GM23248 (cell line): ENCODE measurements at places on chromosomes 13 and 19. TPM values are rescaled to one million over a fixed set of nuclear protein-coding genes. Genes with fewer than 3 reads are reported as not detected.

- no peak for DNase-seq
Observed at GRCh38 chr19:44907613-44908012, 2.0 kb downstream of the APOE start.

Gene PLVAP
- total RNA-seq, result not detected in 2 replicates

Gene FAM216B
- total RNA-seq, result not detected in 2 replicates

Gene GARIN5B
- not detected in 2 replicates for total RNA-seq

Gene PGLYRP1
- total RNA-seq, result not detected in 2 replicates
